ENCODE measurements at places on chromosomes 12 and 14.
A peak's percentile ranks its signal among the peaks of the same experiment; 100 is the strongest.

GRCh38 chr12:132284071-132284826 is 45.1 kb downstream of the GALNT9 start:
- peak; percentile 38 for DNase-seq

GRCh38 chr14:96792003-96792402 is 5.2 kb upstream of the VRK1 start:
- no peak for DNase-seq

DNA sequence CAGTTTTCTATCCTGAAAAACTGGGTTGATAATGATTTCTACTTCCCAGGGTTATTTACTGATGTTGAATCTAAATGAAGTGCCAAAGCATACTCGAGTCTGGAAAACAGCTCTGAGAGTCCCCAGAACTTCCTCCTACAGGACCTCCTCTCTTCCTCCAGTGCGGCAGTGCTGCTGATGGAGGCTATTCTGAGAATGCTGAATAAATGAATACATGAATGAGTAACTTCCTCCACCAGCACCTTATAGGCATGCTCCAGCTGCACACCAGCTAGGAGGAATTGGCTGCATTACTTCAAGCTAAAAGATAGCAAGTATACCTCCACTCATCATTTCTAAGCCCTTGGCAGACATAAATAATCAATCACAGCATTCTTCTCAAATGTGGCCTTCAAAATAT is 448.8 kb upstream of the CCDC196 start:
- DNase-seq = no peak

- no peak for DNase-seq
These were observed 132.2 kb downstream of the ASCL4 start for GRCh38 chr12:107906707-107907106.

DNA sequence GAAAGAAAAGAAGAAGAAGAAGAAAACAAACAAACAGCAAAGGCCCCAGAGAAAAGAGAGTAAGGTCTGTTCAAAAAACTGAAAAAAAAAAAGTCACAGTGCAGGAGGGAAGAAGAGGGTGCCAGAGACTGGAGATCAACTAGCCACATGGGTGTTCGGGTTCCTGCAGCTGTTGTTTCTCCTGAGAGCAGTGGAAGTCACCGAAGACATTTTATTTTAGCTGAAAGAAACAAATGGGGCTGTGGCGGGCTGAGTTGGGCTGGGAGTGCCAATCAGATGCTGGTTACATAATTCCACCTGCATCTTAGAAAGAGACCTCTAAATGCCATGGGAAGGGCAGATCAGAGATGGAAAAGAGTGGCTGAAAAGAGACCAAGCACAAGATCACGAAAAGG is 33.9 kb downstream of the ACTN1 start:
- no peak for DNase-seq

- DNase-seq = peak; percentile 85
These were observed 196.6 kb downstream of the PCNX1 start for GRCh38 chr14:71103662-71104484.

DNA sequence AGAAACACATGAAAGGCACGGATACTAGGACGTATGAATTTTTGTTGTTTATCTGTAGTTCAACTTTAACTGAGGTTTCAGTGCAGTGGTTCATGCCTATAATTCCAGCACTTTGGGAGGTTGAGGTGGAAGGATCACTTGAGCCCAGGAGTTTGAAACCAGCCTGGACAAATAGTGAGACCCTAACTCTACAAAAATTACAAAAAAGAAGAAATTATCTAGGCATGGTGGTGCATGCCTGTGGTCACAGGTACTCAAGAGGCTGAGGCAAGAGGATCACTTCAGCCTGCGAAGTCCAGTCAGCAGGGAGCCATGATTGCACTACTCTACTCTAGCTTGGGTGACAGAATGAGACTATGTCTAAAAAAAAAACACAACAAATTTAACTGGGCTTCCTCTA is 8.0 kb downstream of the KRT6B start:
- no peak for DNase-seq

DNA sequence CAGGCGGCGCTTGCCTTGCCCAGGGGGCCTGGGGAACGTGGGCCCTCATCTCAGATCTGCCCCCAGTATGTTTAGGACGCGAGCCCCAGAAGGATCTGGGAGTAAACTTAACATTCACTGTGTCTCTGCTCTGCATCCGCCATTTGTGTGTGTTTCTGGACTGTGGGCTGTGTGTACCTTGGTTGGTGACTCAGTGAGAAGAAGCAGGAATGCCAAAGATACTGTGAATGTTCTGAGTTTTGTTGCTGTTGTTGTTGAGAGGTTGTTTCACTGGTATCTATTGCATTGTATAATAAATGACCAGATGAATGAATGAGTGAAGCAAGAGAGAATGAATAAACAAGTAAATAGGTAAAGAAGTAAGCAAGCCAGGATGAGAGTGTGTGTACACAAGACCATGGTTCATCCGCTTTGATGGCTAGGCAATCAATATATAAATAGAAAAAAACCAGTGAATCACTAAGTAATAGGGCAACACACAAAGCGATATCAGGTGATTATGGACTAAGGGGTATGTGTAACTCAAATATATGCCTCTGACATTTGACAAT is 20.5 kb downstream of the MEG3 start:
- DNase-seq = no peak

- no peak for DNase-seq
These were observed 89.5 kb upstream of the BCL2L14 start for GRCh38 chr12:11981121-11981733.

- DNase-seq = no peak
These were observed 728.0 kb downstream of the FSCB start for GRCh38 chr14:43778937-43779639.

- no peak for DNase-seq
These were observed 19.8 kb upstream of the SCARB1 start for GRCh38 chr12:124883263-124884130.

Data from adipocyte (in vitro differentiated cells).